ENCODE measurements at places on chromosomes 2 and 18.
A peak's percentile ranks its signal among the peaks of the same experiment; 100 is the strongest.

DNA sequence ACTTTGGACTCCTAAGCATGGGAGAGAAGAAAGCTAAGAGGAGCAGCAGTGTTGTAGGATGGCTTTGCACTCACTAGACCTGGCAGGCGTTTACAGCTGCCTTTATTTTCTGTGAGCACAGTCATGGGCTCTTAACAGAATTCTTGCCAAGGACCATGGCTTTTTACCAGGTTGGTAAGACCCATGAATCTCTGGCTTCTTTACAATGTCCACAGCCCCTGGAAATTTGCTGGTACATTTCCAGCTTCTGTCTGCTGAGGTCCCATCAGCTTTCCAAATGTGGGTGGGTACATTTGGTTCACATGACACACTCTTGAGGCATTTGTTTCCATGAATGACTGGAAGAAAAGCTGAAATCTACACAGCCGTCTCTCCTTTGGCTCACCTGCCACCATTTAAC is 162.7 kb downstream of the PPP1R1C start:
- DNase-seq, result no peak

- no peak for DNase-seq
Measured at GRCh38 chr18:78983512-78983911, 3.9 kb downstream of the SALL3 start.

DNA sequence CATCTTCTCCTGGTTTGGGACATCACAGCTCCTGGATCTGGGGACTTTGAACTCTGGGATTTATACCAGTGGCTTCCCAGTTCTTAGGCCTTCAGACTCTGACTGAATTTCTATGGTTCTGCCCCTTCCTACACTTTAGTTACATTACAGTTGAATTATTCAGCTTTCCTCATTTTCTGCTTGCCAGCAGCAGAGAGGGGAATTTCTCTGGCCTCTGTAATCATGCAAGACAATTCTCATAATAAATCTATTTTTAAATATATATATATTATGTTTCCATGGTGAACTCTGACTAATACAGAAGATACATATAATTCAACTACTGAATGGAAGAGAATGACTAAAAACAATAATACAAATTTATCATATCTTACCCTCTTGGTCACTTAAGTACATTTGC is 1478.6 kb upstream of the ACVR2A start:
- peak; percentile 60 for DNase-seq

DNA sequence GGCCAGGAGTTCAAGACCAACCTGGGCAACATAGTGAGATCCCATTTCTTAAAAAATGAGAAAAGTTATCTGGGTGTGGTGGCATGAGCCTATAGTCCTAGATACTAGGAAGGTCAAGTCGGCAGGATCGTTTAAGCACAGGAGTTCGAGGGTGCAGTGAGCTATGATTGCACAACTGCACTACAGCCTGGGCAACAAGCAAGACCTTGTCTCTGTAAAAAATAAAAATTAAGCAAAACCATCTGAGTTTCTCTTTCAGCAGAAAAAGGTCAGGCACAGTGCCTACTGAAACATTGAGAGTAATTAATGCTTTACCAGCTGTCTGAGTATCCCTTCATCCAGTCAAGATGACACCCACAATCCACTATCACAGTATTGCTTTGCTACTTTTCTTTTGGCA is 258.3 kb downstream of the MBD5 start:
- DNase-seq, result no peak

DNA sequence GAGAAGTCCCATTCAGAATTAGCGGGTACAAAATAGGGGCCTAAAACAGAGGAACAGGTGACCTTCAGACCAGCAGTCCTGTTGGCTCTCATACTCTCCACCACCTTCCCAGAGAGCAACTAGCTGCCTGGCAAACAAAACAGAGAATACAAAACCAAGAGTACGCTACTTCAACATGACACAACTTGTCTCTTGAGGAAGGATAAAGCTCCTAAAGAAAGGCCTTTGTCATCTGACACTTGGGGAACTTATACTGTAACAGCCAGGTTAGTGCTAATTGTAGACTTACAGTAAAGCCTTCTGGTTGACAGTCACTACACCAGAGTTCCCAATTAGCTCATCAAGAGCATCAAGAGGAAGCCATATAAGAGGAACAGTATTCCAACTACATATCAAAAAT is 282.1 kb upstream of the NT5C1B start:
- DNase-seq, result no peak

GRCh38 chr18:36307513-36307912 is 10.0 kb downstream of the FHOD3 start:
- DNase-seq, result no peak

DNA sequence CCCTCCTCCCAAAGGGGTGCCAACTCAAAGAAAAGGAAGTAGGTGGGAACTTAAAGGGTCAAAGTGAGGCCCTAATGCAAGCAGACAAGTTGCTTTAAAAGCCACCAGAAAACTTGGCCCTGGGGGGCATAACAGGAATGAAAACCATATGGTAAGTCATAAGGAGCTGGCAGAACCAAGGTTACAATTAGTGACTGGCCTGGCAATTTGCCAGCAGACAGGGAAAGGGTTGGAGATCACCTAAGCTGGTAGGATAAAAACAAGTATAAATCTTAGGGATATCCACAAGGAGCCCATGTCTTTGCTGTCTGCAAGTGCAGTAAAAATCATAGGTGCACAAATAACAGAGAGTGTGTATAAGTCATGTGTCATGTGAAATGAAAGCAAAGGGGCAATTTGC is 256.7 kb upstream of the LRRTM4 start:
- no peak for DNase-seq

- no peak for DNase-seq
Measured at GRCh38 chr18:11042247-11042646, 107.1 kb downstream of the PIEZO2 start.

GRCh38 chr2:4693266-4693665 is 989.9 kb downstream of the DCDC2C start:
- DNase-seq, result peak; percentile 14

GRCh38 chr2:12821656-12822055 is 104.9 kb downstream of the TRIB2 start:
- DNase-seq, result no peak

DNA sequence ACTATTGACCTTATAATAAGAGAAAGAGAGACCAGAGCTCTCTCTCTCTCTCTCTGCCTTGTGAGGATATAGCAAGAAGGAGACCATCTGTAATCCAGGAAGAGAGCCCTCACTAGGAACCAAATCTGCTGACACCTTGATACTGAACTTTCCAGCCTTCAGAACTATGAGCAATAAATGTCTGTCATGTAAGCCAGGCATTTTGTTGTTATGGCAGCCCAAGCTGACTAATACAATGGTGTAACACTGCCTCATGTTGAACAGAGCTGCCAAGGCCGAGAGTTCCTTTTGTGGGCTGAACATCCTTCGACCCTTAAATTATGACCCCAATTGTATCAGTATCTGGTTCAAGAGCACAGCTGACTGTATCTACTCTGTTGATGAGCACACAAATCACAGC is 108.0 kb downstream of the LRRC30 start:
- no peak for DNase-seq

DNA sequence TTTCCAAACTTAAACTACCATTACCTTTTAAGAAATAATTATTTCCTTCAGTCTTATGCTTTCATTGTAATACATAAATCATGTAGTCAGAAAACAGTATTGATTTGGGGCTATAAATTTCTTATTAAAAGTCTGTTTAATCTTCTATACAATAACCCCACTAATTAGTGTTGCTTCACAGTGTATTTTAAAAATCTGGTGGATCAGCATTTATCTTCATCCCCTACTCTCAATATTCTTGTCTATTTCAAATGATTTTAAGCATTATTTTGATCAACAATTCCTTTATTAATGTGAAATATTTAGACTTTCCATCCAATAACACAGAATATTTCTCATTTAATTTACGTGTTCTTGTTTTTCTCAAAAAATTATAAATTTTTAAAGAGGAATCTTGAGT is 32.5 kb upstream of the SDC1 start:
- no peak for DNase-seq

DNA sequence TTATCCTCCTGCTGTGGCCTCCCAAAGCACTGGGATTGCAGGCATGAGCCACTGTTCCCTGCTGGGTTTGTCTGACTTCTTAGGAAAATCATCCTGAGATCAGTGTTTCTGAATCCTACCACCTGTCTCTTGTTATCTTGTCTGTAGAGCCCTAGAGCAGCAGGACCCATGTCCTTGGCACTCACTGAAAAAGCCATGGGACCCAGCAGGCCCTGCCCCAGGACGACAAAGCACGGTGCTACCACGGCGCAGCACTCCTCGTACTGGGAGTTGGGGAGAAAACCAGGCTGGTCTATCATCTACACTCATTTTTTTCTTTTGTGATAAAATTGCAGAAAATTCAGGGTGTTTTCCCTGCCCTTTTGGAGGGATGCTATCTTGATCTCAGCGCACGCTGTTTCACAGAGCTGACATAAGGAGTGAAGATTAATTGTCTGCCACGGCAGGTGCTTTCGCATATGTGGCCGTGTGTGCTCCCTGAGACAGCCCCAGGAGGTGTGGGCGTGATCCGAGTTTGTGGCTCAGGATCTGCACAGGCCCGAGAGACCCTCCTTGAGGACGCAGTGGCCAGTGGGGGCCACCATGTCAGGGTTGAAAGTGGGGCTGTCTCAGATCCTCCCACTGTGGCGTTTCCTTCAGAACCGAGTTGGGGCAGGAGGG is 179.1 kb downstream of the LDLRAD4 start:
- no peak for DNase-seq

- no peak for DNase-seq
Measured at GRCh38 chr18:13895505-13896033, 19.8 kb downstream of the MC2R start.

DNA sequence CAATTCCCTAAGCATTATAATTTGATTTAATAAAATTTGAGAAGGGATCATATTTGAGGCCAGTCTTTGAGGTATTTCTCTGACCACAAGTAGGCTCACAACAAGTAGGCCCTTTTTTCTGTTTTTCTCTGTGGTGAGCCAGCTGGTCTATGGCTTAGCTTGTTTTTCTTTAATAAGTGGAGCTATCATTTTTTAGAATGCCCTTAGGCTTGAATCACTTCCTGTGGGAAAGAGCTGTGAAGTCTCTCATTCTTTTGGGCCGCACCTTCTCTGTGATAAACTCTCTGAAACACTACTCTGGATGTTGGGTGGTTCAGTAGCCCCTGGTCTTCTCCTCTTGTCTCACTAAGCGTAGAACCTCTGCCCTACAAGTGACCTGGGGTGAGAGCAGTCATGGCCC is 235.9 kb downstream of the SUCLG1 start:
- peak; percentile 6 for DNase-seq

DNA sequence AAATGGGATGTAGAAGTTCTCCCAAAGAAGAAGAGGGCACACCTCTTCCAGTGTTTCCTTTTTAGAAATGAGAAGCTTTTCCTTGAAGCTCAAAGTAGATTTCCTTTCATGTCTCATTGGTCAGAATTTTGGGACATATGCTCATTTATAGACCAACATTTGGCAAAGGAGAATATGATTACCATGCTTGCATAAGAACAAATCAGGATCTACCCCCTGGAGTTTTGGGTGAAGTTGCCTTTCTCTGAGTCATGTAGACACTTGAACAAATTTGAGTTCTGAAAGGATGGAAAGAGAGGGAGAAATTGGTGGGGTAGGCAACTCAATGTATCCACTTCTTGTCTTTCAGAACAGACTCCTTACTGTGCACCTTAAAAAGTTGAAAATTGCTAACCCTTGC is 409.0 kb downstream of the SLC4A3 start:
- DNase-seq, result peak; percentile 30

- no peak for DNase-seq
Measured at GRCh38 chr18:31646332-31647126, 37.9 kb downstream of the B4GALT6 start.

GRCh38 chr18:45353530-45353929 is 261.7 kb upstream of the SLC14A2 start:
- DNase-seq, result no peak

DNA sequence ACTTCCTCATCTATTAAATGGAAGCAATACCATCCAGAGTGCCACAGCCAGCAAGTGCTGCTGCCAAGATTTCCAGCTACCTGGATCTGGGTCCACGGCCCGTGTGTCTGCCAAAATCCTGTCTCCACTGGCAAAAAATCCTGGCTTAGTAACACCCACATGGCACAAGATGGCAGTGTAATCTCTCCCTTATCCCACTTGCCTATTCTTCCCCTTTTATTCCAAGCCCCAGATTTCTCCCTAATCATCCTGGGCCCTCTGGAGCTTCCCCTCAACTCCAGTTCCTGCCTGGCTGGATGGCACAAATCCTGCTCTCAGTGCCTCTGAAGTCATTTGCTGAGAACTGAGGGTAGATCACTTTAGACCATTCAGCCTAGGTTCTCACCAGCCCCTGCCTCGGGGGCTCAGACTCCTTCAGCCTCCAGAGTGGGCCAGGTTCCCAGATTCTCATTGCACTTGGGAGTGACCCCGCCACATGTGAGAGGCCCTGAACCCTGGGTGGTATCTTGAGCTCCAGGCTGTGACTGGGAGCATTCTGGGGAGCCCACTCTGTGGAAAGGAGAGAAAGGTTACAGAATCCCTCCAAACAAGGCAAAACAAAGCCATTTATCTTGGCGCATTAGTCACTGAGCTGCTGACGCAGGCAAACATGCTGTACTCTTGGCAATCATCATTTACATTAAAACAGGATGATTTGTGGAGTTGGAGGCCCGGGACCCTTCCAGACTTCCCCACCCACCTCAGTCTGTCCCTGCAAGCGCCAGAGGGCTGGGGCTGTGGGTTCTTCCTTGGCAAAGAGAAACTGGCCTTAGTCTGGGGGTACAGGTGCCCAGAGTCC is 325.8 kb downstream of the DYSF start:
- peak; percentile 88 for DNase-seq

DNA sequence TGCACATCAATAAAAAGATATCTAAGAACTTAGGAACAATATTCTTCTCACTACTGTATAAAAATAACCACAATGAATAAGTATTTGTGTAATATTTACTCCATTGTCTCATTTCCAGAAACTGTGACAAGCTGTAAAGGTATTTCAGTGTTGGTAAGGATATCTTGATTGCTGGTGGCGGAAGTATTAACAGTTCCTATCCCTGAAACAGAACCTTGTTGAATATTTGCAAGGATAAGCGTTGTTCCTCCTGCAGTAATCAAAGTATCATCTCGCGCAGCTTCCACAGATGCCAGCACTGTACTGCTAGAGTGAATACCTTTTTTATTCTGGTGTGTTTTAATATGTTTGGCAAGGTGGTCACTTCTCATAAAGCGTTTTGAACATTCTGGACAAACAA is 55.3 kb downstream of the SP3 start:
- DNase-seq, result peak; percentile 17

GRCh38 chr18:13216711-13217465 is 1.7 kb upstream of the LDLRAD4 start:
- DNase-seq, result peak; percentile 22

- DNase-seq, result no peak
Measured at GRCh38 chr2:201276511-201276910, 16.2 kb downstream of the CASP8 start.

Measured in fibroblast of skin of right biceps (primary cell).